ENCODE measurements at places on chromosomes 3 and 15.

- DNase-seq, result no peak
These were observed 182.2 kb downstream of the GAP43 start for GRCh38 chr3:115805520-115805919.

DNA sequence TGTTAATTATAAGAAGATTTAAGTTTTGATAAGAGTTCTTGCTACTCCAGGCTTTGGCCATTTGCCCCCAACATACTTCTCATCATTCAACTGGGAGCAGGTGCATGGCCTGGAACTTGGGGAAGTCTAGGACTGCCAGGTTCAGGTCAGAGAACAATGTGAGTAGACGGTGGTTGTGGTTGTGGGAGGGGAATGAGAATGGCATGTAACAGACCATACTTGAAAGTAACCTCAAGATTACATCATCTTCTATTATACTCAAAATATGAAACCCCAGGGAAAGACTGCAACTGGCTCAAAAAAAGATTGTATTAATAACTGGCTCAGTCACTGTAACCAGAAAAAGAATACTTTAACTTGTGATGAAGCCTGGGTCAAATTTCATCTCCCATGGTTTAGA lies 364.9 kb upstream of the DPPA4 start:
- DNase-seq, result no peak

GRCh38 chr15:32905481-32905880 lies 187.7 kb downstream of the GREM1 start:
- DNase-seq, result no peak

GRCh38 chr3:173396191-173397041 lies 1.1 kb upstream of the NLGN1 start:
- peak; percentile 33 for DNase-seq

DNA sequence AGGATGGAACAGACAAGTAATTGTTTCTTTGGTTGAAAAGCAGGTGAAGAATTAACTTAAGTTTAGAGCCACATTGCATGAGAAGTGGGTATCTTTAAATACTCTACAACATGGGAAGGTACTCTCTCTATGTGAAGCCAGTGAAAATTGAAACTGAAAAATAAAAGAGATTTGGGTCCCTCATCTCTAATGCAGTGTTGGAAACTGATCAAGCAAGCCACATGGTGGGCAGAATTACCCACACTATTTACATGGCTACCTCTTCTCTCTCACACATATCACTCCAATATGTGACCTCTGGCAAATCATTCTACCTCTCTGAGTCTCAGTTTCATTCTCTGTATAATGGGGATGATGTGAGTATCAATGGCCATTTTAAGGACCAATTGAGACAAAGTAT lies 339.0 kb downstream of the IL5RA start:
- no peak for DNase-seq

DNA sequence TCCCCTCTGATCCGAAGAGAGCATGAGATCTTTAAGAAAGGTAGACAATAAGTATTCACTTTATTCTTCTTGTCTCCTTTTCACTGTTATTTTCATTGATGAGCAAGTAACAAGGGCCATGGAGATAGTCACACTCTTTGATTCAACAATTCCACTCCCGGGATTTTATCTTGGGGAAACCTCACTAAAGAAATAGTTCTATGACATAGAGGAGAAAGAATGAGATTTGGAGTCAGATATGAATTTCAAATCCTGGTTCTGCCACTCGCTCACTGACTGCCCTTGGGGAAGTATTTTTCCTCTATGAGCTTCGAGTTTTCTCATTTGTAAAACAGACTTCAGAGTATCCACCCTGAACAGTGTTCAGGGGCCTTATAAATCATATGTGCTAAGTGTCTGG lies 514.6 kb downstream of the NLGN1 start:
- no peak for DNase-seq

- peak; percentile 52 for DNase-seq
These were observed 340.3 kb upstream of the RBMS3 start for GRCh38 chr3:28940530-28940929.

DNA sequence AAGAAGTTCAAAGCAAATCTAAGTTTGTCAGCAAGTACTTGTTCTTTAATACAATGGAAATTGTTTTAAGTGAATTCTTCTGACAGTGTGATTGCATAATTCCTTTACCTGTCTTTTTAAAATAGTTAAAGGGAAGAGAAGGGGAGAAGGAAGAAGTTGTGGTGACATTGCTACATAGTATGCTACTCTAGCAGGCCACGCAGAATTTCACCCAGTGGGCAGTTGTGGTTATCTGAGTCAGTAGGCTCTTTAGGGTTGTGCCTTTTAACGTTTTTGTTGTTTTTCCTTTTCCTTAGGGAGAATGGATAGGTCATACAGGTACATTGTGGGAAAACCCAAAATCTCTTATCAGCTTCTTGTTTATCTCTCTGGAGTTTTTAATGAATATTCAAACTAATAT lies 40.4 kb downstream of the KIF15 start:
- DNase-seq, result no peak

DNA sequence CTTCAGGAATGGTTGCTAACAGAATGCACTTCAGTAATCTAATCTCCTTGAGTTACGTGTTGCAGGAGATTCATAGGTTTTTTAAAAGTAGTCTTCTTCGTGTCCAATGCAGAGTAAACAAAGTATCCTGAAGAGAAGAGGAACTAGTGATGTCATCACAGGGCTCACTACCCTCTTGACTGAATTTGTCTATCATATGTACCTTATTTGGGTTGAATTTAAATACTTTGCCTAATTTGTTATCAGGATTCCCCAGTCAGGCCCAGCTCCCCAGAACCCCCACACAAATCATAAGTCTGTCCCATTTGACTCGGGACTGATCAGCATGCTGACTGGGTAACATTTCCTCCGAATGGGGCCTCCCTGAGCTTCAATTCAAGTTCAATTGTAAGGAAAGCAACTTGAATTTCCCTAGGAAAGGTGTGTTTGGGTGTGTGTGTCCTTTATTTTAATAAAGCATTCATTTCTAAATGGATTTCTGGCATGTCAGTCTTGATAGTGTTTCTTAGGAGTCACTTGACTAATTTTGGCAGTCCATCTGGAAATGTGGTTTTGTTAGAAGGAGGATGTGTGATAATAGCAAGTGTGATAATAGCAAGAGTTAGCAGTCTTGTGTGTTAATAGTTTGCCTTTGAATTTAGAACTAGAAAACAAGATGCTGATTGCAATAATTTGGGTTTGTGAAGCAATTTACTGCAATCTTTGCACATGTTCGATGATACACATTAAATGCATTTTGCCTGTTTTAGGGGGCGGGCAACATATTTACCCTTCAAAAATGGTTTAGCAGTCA lies 21.9 kb downstream of the OXNAD1 start:
- DNase-seq, result no peak

DNA sequence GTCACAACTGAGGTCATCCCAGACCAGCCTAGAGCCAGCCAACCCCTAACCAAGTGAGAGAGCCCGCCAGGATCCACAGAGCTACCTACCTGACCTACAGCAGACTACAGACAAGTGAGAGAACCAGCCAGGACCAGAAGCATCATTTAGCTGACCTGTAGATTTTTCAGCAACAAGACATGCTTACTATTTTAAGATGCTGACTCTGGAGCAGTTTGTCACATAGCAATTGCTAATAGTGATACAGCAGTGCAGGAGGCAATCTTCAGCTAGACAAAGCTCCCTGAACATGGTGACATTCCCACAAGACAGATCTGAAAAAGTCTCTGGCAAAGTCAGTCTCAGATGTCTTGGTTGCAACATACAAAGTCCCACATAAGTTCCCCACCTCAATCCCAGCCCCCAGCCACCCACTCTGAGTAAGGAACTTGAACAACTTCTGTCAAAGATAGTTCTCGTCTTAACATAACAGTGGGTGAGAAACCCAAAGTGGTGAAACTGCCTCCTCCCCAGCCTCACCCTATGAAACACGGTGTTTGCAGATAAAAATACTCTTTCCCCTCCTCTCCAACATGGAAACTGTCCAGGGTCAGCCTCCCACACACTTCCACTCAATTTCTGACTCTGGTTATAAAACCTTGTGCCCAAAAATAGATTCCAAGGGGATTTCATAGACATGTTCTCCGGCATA lies 120.3 kb upstream of the SLC6A11 start:
- no peak for DNase-seq

GRCh38 chr3:186182850-186183249 lies 74.0 kb upstream of the ETV5 start:
- DNase-seq, result no peak

- no peak for DNase-seq
These were observed 2.1 kb downstream of the SEMA7A start for GRCh38 chr15:74431645-74432044.

GRCh38 chr3:63450634-63451363 lies 172.7 kb downstream of the SYNPR start:
- no peak for DNase-seq

- no peak for DNase-seq
These were observed 697.5 kb upstream of the CBLB start for GRCh38 chr3:106566277-106566676.

DNA sequence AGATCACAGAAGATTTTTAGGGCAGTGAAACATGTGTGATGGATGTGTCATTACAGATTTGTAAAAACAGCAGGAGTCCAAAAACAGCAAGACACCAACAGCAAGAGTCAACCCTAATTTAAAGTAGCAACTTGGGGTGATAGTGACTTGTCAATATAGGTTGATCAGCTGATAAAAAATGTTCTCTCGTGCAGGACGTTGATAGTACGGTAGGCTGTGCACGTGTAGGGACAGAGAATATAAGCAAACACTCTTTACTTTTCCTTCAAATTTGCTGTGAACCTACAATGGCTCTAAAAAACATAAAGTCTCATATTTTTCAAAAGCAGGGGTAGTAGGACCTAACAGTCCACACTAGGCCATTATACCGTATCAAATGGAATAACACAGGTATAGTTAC lies 120.8 kb downstream of the STAG1 start:
- DNase-seq, result no peak

DNA sequence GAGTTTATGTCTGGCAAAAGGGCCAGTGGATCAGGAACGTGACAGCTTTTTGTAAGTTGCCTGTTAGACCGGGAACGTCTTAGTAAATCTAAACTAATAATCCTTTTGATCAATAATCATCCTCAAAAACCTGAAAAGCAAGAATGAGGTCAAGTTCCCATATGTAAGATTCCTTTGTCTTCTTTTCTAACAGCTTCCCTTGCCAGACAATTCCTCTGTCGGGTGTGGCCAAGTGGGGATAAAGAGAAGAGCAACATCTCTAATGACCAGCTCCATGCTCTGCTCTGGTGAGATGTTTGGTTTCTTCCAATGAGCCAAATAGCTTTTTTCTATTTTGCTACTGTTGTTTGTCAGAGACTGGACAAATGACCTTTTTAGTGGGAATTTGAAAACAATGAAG lies 19.8 kb downstream of the FANCD2OS start:
- no peak for DNase-seq

DNA sequence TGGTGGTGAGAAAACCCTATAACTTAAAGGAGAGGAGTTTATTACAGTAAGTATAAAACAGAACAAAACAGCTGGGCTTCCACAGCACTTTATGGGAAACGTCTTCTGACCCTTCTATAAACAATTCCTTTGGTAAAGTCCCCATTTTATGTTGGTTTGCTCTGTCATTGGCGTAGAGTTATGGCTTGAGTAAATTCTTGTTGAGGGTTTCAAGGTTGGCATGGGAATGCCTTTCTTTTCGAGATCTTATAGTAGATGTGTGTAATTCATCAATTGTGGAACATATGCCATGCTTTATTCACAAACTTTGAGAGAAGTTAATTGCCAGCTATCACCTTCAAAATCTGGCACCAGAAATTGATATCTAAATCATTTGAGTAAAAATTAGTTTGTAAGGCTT lies 11.6 kb upstream of the CHL1 start:
- no peak for DNase-seq

- DNase-seq, result no peak
These were observed 92.8 kb upstream of the NMNAT3 start for GRCh38 chr3:139770577-139770976.

DNA sequence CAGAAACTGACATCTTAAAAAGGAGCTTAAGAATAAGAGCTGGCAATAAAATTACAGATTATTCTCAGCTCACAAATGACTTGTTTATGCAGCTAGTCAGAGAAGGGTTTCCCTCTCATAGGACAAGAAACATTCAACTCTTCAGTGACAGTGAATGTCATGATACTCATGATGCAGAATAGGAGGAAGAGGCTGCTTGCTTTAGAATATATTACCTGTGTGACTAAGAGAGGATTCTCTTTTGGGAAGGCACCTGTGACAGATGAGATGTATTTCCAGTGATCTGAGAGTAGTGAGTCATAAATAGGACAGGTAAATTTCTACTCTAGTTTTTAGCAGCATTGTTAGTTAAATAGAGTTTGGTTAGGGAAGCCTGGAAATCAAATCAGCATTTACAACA lies 39.9 kb downstream of the RASA2 start:
- DNase-seq, result no peak

GRCh38 chr3:121463745-121464144 lies 82.0 kb downstream of the POLQ start:
- no peak for DNase-seq

DNA sequence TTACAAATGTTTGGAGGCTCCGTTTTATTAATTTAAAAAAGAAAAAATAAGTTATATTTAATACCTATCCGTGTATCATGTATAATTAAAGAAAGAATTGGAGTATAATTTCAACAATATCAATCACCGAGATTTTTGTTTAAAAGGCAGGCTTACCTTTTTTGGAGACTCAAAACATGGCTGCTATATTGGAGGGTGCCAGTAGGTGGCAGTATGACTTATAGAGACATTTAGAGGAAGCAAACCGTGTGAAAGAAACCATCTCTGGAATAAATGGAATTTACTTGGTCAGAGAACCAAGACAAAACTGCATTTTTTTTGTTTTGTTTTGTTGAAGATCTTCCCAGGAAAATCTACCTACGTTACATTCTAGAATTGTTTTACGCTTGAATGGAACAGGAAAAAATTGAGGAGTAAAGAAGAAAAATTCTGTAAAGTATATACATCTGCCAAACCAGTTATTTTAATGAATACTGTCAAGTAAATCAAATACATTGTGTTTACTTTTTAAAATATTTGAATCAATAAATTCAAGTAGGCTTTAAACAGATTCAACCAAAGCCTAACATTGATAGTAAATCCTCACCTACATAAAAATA lies 802.6 kb upstream of the ALCAM start:
- no peak for DNase-seq

GRCh38 chr3:189655617-189656016 lies 24.4 kb downstream of the TP63 start:
- no peak for DNase-seq

GRCh38 chr3:144363856-144364255 lies 392.2 kb downstream of the DIPK2A start:
- DNase-seq, result no peak

- no peak for DNase-seq
These were observed 52.0 kb upstream of the DLG1 start for GRCh38 chr3:197350446-197350845.

DNA sequence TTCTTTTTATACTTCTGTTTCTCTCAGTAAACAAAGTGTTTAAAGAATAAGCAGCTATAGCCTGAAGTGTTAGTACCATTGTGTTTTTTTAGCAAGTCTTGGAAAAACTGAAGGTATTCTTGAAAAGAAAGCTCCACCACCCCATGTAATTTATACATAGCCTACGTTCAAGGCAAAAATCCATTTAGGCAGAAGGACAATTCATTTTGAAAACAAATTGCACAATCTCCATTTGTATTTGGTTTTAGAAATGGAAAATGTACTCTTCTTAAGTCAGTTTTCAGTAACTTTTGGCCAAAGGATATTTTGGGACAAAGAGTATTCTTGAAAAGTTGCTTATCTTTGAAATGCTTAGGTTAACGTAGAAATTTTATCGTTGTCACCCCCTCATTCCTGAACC lies 34.5 kb downstream of the PTPRG start:
- no peak for DNase-seq
